Pancreas (tissue), 10 donors: ENCODE measurements at places on chromosomes 13 and 19. TPM values are rescaled to one million over a fixed set of nuclear protein-coding genes. Genes with fewer than 3 reads are reported as not detected.

AXL gene
- 6.6 TPM for total RNA-seq

MIR17HG gene
- total RNA-seq: 3.4 TPM

CPB2 gene
- total RNA-seq: 0.19 TPM

TFPT gene
- total RNA-seq: 8.8 TPM

LYPD5 gene
- 0.09 TPM for total RNA-seq

CARD8 gene
- total RNA-seq: 17.7 TPM

POSTN gene
- 41.6 TPM for total RNA-seq

VSTM1 gene
- total RNA-seq: not detected

PCDH20 gene
- 0.59 TPM for total RNA-seq

PEG3 gene
- total RNA-seq: 4.1 TPM

MICOS13 gene
- 24.0 TPM for total RNA-seq

DNA sequence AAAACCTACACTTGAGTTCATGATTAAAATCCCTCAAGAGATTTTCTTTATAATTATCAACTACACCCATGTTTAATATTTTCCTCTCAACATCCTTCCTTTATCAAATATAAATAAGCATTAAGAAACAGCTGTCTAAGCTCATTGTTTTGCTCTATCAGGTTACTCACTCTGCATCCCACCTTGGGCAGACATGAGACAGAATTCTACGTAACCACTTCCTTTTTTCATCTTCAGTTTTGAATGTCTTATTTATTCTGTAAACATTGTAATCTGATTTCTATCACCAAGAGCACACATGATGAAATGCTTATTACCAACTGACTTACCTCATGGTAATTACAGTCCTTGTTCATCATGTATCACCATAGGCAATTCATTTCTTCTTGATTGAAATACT is 1256.6 kb upstream of the ATXN8OS start:
- no peaks in the 10 kb centered on the region for H3K36me3 ChIP-seq
- no peaks in the 10 kb centered on the region for H3K27me3 ChIP-seq
- no peak overlapping the region for H3K27ac ChIP-seq
- DNase-seq: no peak
- no peaks in the 10 kb centered on the region for H3K4me1 ChIP-seq
- H3K4me3 ChIP-seq: no peak overlapping the region

GRCh38 chr13:69619651-69620050 is 488.0 kb upstream of the ATXN8OS start:
- no peaks in the 10 kb centered on the region for H3K4me1 ChIP-seq
- no peaks in the 10 kb centered on the region for H3K36me3 ChIP-seq
- no peak overlapping the region for H3K27ac ChIP-seq
- H3K4me3 ChIP-seq: no peak overlapping the region
- no peaks in the 10 kb centered on the region for H3K27me3 ChIP-seq

GRCh38 chr13:94160875-94161274 is 318.6 kb downstream of the DCT start:
- H3K27me3 ChIP-seq: no peaks in the 10 kb centered on the region
- no peak for DNase-seq
- H3K36me3 ChIP-seq: no peaks in the 10 kb centered on the region

DNA sequence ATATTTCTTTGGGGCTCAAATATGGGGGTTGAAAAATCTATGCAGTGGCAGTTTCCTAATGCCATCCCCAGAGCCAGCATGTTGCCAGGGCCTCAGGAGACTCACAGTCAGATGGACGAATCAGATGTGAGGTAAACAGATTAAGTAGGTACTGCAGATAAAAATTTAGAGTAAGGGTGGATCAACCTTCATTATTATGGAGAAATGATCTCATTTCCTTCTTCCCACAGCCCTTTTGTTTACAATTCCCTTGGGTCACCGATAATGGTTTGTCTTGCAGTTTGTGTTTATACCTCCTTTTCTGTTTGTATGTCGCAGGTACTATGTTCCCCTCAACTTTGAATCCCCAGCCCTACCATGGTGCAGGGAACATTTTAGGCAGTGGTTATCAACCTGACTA is 20.0 kb downstream of the DIAPH3 start:
- H3K27me3 ChIP-seq: no peaks in the 10 kb centered on the region
- H3K4me3 ChIP-seq: no peak overlapping the region
- no peaks in the 10 kb centered on the region for H3K36me3 ChIP-seq

DNA sequence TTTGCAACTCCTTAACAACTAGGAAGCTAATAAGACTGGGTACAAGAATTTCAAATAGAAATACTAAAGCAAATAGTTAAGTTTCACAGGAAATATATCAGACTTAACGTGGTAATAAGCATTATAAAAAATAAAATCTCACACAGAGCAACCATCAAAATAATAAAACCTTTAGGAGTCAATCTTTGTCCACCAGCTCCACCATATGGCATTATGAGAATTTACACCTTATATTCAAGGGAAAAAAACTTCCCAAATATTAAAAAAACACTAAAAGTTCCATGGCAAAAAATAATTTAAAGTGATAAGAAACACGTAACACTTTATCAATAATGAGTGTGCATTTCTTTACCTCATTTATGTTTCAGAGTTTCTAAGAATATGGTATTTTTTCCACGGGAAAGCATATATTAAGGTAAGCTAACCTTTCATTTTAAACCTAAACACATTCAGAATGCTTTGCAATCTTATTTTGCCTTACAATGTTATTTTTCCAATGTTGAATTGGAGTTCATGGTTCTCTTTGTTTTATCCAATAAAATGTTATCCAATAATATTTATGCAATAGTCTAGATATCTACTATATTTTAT is 423.2 kb upstream of the SGCG start:
- no peak overlapping the region for H3K27ac ChIP-seq
- no peaks in the 10 kb centered on the region for H3K4me1 ChIP-seq
- H3K36me3 ChIP-seq: no peaks in the 10 kb centered on the region
- no peak overlapping the region for H3K4me3 ChIP-seq
- H3K27me3 ChIP-seq: no peaks in the 10 kb centered on the region
- no peak for DNase-seq

DNA sequence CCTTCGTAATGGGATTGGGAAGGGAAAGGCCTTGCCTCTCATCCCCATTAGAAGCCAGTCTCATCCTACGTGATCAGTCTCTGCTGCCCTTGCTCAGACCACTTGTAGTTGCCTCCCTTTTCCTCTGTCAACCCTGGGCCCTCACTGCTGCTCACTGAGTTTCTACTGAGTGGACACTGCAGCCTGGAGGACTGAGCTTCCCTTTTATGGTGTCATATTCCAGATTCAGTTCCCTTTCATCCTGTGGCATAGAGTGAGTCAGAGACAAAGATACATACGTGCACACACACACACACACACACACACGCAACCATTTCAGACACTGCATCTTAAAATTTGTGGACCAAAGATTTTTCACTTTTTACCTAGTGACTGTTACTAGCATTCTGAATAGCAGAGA is 56.6 kb downstream of the COG3 start:
- no peaks in the 10 kb centered on the region for H3K4me1 ChIP-seq
- H3K27me3 ChIP-seq: no peaks in the 10 kb centered on the region
- H3K36me3 ChIP-seq: no peaks in the 10 kb centered on the region
- H3K4me3 ChIP-seq: no peak overlapping the region
- DNase-seq: no peak

- no peak overlapping the region for H3K27ac ChIP-seq
- no peak for DNase-seq
- H3K27me3 ChIP-seq: no peaks in the 10 kb centered on the region
- no peaks in the 10 kb centered on the region for H3K4me1 ChIP-seq
Observed at GRCh38 chr19:35987571-35987896, 7.5 kb upstream of the SDHAF1 start.

DNA sequence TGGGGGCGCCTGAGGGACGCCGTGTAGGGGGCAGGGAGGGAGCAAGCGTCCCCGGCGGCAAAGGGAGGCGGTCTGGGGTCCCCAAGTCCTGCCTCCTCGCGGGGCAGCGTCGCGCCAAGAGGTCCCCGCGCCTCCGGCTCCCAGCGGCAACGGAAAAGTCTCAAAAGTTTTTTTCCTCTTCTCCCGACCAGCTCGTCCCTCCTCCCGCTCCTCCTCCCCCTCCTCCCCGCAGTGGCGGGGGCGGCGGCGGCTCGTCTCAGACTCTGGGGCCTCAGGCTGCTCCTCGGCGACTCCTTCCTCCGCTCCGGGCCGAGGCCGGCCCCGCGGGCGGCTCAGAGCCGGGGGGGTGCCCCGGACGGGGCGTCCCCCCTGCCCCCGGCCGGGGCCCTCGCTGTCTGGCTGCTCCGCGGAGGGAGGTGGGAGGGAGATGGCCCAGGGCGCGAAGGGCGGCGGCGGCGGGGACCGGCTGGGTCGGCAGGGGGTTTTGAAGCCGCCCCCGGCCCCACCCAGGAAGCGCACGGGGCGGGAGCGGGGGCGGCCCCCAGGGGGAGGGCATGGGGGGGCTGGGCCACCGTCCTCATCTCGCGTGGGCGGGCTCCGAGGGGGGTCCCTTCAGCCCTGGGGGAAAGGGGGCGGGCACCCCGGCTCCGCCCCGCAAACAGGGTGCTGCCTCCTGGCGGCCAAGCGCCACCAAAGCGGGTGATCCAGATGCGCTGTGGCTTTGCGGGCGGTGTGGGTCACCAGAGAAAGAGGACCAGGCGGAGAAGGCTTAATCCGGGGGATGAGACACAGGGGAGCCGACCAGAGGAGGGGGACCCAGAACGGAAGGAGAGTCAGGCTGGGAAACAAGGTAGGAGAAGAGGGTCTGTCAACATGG is at the start of gene TGFB1:
Gene TGFB1 (minus strand): TSS at position 457 of the 877 bp plus-strand sequence. CDS start 878 bp downstream, outside the sequence.
- H3K27me3 ChIP-seq: no peaks in the 10 kb centered on the region
- DNase-seq: peak; percentile 83
- peak within 1 kb of the TSS; percentile 66 for H3K27ac ChIP-seq
- H3K4me1 ChIP-seq: no peaks in the 10 kb centered on the region
- peak within 1 kb of the TSS; percentile 75 for H3K4me3 ChIP-seq
- no peaks in the 10 kb centered on the region for H3K36me3 ChIP-seq

DNA sequence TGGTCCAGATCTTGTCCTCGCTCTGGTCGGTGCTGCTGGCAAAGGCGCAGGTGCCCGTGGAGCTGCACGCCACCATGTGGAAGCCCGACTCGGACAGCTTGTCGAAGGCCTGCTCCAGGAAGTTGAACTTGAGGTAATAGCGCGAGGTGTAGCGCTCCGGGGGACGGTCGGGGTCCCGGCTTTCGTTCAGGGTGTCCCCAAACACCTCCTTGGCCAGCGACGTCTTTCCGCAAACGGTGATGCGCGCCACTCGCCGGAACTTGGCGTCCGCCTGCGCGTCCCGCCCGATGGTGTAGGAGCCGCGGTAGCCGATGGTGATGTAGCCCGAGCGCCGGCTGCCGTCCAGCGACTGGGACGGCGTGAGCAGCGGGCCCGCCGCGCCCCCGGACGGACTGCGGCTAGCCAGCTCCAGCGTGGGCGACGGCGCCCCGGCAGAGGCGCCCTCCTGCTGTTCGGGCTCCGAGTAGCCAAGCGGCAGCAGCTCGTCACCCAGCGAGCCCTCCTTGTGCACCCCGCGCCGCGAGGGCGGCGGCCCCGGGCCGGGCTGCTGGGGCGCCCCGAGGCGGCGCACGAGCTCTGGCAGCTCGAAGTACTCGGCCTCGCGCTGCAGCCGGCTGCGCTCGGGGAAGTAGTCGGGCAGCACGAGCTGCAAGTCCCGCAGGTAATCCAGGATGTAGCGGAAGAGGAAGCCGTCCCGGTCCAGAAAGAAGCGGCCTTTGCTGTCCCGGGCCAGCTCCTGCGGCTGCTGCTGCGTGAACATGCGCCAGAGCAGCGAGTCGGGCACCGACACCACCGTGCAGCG is 801 bp downstream of the KCTD12 start:
- H3K4me3 ChIP-seq: peak overlapping the region; percentile 81
- no peaks in the 10 kb centered on the region for H3K36me3 ChIP-seq
- DNase-seq: peak; percentile 49
- no peaks in the 10 kb centered on the region for H3K4me1 ChIP-seq

GRCh38 chr13:89401264-89401675 is 1730.1 kb downstream of the SLITRK5 start:
- peaks cover 10% of the 10 kb centered on the region for H3K4me1 ChIP-seq
- no peak overlapping the region for H3K4me3 ChIP-seq
- no peaks in the 10 kb centered on the region for H3K36me3 ChIP-seq
- DNase-seq: no peak

DNA sequence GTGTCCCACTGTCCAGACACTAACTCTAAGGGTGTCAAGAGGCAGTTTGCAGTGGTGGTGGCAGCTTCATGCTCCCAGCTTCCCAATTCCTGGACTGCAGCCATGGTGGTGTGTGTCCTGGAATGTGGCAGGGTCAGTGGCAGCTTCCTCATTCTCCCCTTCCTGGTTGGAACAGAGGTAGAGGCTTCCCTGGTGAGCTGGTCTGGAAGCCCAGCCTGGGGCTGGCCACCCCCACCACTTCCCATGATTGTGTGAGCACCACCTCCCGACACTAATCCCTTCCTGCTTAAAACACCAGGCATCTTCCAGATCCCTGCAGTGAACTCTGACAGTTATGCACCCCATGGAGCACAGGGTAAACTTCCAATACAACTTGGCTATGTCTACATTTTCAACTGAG is 134.9 kb downstream of the RAP2A start:
- peak; percentile 51 for DNase-seq
- no peak overlapping the region for H3K4me3 ChIP-seq
- H3K36me3 ChIP-seq: no peaks in the 10 kb centered on the region
- no peak overlapping the region for H3K27ac ChIP-seq
- H3K4me1 ChIP-seq: no peaks in the 10 kb centered on the region
- no peaks in the 10 kb centered on the region for H3K27me3 ChIP-seq
